Naive thymus-derived CD4-positive, alpha-beta T cell (primary cell): ENCODE measurements at places on chromosomes 12 and 14.

- peak; percentile 92 for DNase-seq
Measured at GRCh38 chr12:121802843-121803698, 738 bp upstream of the SETD1B start.

GRCh38 chr12:52428121-52428520 is 6.0 kb downstream of the KRT75 start:
- DNase-seq: no peak

DNA sequence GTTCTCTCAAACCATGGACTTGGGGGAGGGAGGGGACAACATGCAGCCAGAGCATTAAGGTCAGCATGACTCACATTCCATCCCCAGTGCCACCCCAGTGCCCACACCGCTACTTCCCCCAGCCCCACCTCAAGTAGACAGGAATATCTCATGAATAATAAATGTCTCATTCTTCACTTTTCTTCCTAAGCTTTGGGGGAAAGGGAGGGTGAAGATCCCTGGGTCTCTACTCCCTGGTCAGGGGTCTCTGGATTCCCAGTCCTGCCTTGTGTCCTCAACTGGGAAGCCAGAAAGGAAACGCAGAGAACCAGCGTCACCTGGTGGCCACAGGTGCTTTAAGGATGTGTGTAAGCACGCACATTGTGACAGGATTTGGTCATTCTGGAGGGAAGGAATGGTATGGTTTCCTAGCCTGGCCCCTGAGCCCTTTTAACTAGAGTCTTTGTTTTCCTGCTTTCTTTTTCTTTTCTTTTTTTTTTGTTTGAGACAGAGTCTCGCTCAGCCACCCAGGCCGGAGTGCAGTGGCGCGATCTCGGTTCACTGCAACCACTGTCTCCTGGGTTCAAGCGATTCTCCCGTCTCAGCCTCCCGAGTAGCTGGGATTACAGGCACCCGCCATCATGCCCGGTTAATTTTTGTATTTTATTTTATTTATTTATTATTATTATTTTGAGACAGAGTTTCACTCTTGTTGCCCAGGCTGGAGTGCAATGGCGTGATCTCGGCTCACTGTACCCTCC is 3.4 kb downstream of the GPR84 start:
- DNase-seq: peak; percentile 30

- DNase-seq: no peak
Measured at GRCh38 chr14:39102265-39102968, 618 bp downstream of the SEC23A start.

- peak; percentile 80 for DNase-seq
Measured at GRCh38 chr14:75522224-75522982, at the start of gene BATF. BATF (plus strand) TSS chr14:75522469; CDS start chr14:75522683, 214 bp downstream.

DNA sequence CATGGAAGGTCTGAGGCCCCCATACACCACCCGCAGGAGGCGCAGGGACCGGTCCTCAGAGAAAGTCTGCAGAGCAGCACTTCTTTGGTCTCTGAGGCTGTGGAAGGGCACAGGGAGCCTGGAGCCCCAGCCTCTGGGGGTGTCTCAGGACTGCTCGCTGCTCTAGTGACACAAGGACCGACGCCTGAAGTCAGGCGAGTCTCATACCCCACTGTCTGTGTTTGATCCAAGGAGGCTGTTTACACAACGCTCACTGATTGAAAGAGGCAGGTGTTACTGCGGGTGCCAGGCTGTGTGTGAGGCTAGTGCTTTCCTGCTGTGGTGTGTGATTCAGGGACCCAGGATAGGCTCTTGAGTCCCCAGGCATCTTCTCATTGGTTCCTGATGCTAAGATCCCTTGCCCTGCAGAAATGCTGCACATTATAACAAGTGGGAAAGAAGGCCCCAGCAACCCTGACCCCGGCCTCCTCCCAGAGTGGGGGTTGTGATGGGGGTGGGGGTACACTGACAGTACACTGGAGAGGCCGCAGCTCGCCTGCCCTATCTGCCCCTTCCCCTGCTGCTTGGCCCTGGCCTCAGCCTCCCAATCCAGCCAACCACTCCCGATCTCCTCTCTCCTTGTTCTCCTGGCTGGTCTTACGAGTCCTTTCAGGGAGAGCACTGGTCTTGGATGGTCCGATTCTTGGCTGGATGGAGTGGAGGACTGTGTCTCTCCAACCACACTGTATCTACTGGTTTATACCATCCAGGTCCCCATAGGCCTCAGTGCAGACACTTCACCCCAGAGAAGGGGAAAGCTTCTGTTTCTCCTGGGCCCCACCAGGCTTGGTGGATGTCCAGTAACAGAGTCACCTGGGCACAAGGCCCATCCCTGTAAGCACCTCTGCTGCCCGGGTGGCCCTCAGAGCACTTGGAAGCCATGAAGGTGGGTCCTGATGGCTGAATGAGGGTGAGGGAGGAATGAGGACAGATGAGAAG is 6.6 kb downstream of the CACNA2D4 start:
- no peak for DNase-seq

DNA sequence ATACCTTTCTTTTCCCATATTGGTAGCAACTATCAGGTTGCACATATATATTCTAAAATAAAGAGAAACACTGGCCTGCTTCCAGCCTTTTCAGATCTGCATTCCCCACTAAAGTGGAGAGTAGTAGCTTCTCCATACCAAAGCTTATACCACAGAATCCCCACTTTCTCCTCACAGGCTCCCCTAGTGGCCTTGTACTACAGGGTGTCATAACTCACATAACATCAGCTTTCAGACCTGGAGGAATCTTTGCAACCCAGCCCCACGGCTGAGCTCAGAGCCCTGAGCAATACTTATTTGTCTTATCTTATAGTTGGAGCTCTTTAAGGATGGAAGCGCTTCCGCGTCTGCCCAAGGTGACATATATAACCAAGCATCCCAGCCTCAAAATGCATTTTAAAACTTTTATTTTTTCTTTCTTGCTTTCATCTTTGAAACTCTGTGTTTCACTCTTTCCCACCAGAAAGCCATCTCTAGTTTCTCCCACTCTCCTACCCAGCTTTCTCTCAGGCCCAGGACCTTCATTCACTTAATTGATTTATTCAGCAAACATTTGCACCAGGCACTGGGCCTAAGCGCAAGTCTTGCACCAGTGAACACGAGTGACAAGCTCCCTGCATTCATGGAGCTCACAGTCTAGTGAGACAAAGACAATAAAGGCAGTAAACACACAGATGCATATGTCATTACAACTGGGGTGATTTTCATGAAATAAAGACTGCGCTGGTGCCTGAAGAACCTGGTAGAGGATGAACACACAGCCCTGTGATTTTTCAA is 254.7 kb downstream of the IPO8 start:
- no peak for DNase-seq

GRCh38 chr12:6694701-6695100 is 5.5 kb upstream of the ZNF384 start:
- no peak for DNase-seq

DNA sequence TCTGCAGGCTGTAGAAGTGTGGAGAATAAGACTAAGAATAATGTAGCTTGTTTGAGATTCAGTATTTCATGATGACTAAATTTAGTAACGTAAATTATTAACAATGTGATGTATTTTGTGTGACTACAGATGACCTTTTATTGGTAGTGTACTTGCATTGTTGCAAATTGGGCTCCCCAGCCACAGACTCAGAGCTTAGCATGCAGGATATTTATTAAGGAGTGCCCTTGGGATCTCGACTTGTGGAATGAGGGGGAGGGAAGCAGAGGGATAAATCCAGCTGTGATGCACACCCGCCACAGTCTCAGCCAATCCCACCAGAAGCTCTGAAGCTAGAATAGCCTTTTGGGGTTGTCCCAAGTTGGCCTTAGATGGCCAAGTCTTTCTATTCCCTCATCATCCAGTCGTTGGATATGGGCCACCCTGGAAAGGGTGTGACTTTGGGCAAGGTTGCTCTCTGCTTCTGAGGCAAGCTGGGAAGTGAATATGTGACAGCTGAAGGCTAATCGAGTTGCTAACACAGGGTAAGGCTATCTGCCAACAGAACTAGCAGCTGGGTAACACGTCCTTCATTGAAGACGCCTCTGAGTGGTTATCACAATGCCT is 42.1 kb upstream of the USP44 start:
- no peak for DNase-seq

GRCh38 chr14:71658261-71658860 is 273.9 kb upstream of the RGS6 start:
- DNase-seq: no peak

GRCh38 chr12:116544656-116545055 is 14.5 kb upstream of the MAP1LC3B2 start:
- no peak for DNase-seq

GRCh38 chr14:94101748-94102147 is 8.8 kb upstream of the IFI27 start:
- no peak for DNase-seq

- DNase-seq: no peak
Measured at GRCh38 chr12:107449891-107450290, 235.7 kb upstream of the PWP1 start.

GRCh38 chr14:39247256-39247655 is 13.5 kb downstream of the MIA2 start:
- DNase-seq: no peak

GRCh38 chr14:21029917-21030316 is at the start of gene TPPP2:
TPPP2 (plus strand) TSS chr14:21030217; CDS start chr14:21030582, 365 bp downstream.
- no peak for DNase-seq

DNA sequence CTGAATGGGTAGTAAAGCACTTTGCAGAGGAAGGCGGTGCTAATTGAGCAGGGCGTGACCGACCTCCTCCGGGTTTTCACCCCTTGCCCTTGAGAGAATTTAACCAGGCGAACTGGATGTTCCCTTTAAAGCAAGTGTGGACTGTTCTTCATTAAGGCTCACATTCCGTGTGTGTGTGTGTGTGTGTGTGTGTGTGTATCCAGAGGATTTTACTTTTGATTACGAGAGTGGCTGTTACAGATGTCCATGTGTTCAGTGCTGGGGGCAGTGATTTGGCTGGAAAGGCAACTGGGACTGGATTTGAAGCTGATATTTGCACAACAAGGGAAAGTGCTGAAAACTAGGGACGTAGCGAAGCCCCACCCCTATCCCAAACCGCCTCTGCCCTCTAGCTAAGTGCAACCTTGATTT is 2.2 kb downstream of the TMEM132C start:
- DNase-seq: no peak

DNA sequence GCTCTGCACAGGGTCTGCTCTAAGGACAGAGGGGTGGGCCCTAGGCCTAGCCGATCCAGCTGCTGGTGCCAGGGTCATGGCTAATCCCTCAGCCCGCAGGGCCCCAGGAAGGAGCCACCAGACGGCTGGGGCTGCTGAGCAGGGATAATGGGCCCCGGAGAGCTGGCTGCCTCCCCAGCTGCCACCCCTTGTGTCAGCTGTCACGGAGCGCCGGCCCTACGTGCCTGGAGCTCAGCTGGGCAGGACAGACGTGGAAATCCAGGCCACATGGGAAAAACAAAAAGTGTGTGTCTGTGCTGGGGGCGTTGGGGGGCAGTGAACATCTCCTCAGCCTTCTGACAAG is 36.2 kb downstream of the CHGA start:
- no peak for DNase-seq

DNA sequence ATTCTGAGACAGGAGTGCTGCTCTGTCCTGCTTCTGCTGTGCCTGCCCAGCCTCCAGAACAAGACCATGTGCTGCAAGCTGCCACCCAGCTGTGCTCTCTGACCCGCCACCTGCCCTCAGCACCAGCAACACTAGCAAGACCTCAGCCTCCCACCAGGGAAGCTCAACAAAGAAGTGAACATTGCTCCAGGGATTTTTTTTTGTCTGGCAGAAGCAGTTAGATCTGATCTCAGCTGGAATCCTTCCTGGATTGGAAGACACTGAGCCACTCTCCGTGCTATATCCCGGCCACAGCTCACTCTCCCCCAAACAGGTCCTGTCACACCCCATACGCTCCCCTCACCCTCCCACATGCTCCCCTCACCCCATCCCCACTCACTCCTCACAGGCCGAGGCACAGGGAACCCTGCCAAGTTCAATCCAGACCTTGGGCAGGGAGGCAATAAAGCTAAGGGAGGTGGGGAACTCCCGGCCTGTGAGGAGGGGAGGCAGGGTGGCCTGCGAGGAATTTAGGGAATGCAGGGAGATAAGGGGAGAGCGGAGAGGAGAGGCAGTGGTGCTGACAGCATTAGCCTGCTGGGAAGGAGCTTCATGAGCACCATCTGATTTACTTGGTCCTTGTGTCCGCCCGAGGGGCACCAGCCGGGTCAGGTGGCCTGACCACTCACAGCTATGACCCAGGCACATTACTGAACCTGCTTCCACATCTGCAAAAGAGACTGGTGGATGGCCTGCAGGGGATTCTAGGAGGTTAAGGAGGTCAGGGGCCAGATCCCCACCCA is 29.7 kb downstream of the CCDC85C start:
- DNase-seq: no peak

GRCh38 chr12:130920723-130921381 is 32.9 kb upstream of the ADGRD1 start:
- no peak for DNase-seq

DNA sequence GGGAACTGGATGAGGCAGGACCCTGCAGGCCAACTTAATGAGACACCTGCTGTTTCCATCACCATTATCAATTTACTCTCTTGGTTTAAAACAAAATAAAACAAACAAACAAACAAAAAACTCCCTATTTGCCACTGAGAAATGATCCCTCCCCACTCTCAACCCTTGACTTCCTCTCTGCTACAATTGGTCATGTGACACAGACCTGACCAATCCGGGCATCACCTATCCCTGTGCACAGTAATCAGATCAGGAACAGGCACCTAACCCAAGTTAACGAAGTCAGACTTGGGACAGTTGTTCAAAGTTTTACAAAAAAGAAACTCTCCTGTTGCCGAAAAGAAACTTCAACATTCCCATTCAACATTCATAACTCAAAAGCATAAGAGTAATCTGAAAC is 58.4 kb downstream of the NELL2 start:
- no peak for DNase-seq

- no peak for DNase-seq
Measured at GRCh38 chr14:55065411-55065810, 14.0 kb downstream of the MAPK1IP1L start.

DNA sequence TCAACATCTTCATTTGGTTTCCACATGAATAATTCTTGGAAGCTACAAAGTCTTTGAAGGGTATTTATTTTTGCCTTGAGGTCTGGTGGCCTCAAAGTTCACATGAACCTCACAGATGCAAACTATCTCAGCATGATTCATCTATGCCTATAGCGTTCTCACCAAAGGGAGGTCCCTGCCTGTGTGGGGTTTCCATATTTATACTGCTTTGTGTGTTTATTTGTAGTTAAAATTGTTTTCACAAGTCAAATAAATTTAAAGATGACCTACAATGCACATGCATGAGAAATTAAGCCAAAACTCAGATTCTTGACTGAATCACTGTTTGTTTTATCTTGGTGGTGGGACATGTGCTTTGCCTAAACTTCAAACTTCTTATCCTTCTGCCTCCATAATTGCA is 176.7 kb downstream of the PPM1H start:
- DNase-seq: no peak
